ENCODE measurements at places on chromosomes 5 and 9.

DNA sequence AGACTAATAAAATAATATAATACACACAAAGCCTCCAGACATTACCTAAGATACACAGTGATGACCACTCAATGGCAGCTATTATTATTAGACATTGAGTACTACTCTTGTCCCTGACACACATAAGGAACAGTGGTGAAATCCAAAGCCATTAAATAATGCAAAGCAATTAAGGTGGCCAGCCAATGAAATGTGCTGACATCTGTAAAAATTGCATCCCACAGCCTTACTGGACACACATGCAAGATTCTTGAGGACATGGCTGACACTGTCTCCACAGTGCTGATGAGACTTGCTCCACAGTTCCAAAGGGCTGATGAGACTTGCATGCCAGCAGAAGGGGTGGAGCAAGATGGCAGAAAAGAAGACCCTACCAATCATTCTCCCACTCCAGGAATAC lies 447.5 kb downstream of the IRX1 start:
- no peak for DNase-seq

DNA sequence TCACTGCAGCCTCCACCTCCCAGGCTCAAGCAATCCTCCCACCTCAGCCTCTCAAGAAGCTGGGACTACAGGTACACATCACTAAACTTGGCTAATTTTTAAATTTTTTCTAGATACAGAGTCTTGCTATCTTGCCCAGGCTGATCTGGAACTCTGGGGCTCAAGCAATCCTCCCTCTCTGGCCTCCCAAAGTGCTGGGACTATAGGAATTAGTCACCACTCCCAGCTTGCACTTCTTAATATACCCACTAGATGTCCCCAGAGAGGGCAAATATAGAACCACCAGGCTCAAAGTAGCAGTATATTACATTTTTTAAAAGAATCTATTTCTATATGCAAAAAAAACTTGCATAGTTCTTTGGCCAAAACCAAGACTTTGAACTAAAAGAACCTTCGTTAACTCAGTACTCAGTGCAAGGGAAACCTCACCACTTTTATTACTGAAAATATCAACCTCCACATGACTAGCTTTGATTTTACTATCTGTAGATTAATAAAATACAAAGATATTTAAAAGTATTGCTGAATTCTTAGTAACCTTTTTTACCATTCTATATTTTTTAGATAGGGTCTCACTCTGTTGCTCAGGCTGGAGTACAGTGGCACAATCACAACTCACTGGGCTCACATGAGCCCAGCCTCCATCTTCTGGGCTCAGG lies 25.8 kb upstream of the HSD17B3 start:
- peak; percentile 75 for DNase-seq

DNA sequence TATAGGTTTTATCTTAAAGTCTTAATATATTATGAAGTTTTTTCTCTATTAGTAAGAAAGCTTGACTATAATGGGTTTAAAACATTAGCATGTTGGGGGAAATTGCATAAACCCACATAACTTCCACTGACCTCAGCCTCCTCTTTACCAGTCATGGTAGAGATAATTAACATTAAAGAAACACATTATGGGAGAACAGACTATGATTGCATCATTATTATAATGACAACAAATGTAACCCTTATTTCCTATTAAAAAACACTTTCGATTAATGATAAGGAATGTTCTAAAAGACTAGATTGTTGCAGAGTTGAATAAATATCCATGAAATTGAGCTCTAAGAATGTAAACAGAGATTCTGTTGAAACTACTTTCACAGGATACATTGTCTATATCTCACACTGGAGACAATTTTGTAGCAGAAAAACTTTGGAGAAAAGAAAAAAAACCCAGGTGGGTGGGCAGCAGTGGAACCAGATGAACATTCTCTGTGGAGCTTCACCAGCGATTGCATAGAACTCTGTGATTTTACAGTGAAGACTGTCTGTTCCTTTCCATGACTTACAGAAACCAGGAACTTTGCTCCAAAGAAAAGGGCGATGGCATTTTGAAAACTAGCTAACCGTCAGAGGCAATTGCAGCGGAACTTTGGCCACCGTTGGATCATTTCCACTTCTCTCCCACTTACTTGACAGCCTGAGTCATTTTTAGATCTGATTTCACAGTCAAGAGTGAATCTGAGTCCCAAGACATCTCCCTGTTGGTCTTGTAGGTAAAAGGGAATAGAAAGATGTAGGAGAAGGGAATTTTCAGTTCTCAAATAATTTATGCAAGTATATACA lies 21.0 kb upstream of the ERAP2 start:
- no peak for DNase-seq

DNA sequence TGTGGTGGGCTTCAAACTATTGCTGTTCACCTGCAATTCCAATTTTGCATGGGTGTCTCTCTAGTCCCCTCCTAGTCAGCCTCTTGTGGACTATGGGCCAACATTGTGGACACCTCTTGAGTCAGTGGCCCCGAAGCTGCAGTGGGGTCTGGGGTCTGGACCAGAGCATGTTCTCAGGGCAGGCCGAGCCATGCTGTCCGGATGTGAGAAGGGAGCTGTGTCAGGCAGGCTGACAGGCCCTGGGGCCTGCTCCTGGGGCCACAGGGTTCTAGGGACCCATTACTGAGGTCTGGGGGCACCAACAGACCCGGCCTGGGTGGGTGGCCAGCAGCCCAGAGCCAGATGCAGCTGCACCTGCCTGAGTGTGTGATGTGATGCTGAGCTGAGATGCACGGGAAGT lies 16.5 kb upstream of the IRX4 start:
- DNase-seq, result no peak

GRCh38 chr9:93480728-93481324 lies 27.4 kb upstream of the FAM120AOS start:
- DNase-seq, result no peak

- DNase-seq, result no peak
Observed at GRCh38 chr5:77010243-77010642, 20.0 kb upstream of the AGGF1 start.

Data from CD4-positive, alpha-beta T cell (primary cell).